ENCODE measurements at places on chromosomes 7 and 10.

DNA sequence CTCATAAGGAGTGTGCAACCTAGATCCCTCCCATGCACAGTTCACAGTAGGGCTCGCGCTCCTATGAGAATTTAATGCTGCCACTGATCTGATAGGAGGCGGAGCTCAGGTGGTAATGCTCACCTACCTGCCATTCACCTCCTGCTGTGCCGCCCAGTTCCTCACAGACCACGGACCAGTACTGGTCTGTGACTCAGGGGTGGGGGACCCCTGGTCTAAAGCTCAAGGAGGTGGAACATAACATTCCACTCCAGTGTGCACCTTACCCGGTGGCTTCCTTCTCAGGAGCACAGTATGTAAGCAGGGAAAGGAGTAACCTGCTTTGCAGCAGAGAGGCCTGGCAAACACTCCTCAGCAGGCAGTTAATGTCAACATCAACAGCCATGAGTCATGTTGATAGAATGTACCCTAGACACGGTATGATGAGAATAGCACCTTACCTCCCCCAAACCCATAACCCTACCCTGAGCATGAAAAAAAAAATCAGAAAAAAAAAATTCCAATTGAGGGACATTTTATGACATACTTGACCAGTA lies 273.5 kb downstream of the FGFR2 start:
- DNase-seq = no peak

DNA sequence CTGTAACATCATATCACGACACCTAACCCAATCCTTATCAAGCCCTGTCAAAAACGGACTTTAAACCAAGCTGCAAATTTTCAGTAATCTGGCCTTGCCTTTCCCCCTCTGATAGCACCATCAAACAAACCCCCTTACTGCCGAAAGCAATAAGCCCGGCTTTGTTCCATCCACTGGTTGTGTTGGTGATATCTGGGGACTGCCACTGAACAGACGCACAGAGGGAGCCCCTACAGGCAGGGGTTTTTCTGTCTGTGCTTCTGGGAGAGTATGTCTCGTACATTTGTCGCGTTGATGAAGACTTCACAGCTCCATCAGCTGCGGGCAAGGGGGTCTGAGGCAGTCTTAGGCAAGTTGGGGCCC lies 550 bp upstream of the PLAU start:
- no peak for DNase-seq

DNA sequence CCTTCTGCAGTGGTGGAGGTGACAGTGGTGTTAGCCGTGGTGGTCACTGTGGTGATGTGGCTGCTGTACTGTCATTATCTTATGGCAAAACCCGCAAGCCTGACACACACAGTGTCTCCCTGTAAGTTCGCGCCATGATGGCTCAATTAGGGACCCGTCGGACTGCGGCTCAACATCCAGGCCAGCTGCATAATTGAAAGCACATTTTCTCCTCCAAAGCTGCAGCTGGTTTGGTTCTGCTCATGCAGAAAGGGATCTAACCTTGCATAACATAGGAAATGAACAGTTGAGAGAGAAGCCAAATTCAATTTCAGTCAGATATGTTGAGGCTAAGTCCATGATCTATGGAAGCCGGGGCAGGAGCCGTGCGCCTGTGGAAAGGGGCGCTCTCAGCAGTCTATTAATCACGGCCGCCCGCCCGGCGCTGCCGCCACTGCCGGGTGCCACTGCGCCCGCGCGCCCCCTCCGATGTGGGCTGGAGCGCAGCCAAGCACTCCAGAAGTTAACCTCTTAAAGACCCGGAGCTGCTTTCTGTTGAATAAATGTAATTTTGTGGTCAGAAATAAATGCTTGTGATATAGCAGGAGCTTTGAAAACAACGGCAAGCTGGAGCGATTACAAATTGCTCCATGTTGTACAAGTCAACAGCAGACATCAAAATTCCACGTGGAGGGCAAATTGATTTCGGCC lies 227.7 kb downstream of the CUX1 start:
- no peak for DNase-seq

DNA sequence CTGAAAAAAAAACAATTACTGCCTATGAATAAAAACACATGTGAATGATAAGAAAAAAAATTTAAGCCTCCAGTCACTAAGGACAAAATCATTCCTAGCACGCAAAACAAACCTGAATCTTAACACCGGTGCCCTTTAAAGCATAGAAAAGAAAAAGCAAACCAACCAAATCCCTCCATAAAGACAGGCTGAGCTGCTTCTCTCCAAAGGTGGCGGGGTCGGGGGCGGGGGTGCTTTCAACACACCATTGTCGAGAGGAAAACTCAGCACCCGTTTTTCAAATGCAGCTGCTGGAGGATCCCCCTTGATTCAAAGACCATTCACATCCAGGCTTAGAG lies 1.4 kb downstream of the ST8SIA6 start:
- DNase-seq = no peak

GRCh38 chr10:27252267-27253000 lies 11.8 kb upstream of the ACBD5 start:
- DNase-seq = peak; percentile 85

- no peak for DNase-seq
These were observed 53.0 kb downstream of the TMEM229A start for GRCh38 chr7:123979876-123980275.

DNA sequence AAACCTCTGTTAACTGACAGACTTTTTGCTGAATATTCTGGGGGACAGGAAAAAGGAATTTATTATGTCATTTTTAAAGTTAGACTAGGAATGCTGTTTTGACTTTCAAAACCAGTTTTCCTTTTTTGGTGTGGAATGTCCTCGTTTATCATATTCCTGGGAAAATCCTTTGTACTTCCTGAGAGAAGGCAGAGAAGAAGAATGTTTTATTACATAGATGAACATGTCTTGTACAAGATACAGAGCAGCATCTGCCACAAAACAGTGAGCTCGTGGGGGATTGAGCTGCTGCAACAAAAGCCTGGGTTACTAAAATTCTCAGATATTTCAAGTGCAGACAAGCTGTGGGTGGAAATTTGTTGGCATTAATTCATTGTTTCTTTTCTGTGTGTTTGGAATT lies 20.2 kb downstream of the MCU start:
- no peak for DNase-seq

- no peak for DNase-seq
These were observed 64.7 kb downstream of the ADCY1 start for GRCh38 chr7:45638916-45639315.

- DNase-seq = peak; percentile 63
These were observed 37.4 kb upstream of the OPALIN start for GRCh38 chr10:96395931-96396877.

- DNase-seq = no peak
These were observed 2.7 kb upstream of the SNX13 start for GRCh38 chr7:17943006-17943405.

- DNase-seq = no peak
These were observed 49.3 kb downstream of the JAKMIP3 start for GRCh38 chr10:132114953-132115520.

GRCh38 chr7:16670731-16671344 lies 24.9 kb downstream of the BZW2 start:
- DNase-seq = no peak

GRCh38 chr7:100974021-100974420 lies 4.7 kb downstream of the MUC12 start:
- no peak for DNase-seq

- no peak for DNase-seq
These were observed 24.4 kb downstream of the MKLN1 start for GRCh38 chr7:131352032-131352431.

- DNase-seq = no peak
These were observed 111.3 kb downstream of the UBE2H start for GRCh38 chr7:129841465-129841864.

DNA sequence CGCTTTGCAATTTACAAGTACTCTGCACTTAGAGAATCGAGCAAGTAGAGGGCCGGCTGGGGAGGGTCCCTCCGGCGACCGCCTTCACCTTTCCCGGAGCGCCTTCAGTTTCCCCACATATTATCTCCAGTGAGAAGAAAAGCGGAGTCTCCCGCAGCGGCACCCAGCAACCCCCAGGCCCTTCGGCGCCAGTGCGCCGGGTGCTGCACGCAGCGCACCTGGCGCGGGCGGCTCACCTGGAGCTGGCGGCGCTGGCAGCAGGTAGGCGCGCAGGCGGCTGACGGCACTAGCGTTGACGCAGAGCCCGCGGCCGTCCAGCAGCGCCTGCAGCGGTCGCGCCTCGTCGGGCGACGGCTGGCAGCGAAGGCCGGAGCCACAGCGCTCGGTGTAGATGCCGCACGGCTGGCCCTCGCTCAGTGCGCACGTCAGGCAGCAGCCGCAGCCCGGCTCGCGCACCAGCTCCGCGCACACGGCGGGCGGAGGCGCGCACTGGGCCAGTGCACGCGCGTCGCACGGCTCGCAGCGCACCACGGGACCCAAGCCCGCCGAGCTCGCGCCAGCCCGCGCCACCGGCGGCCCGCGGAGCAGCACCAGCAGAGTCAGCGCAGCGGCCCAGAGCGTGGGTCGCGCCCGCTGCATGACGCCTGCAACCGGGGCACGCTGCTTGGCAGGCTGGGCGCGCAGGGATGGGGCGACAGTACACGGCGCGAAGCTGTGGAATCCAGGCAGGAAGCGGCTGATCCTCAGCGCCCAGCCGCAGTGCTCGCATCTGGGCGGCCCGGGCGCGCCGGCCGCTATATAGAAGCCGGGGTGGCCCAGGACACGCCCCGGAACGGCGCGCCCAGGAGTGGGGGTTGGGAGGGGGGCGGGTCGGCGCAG lies at the start of gene IGFBP3:
Gene IGFBP3, minus strand, starts transcription at position 771 of the 879 bp plus-strand sequence. Its CDS starts 132 bp downstream, at position 639.
- DNase-seq = peak; percentile 13

DNA sequence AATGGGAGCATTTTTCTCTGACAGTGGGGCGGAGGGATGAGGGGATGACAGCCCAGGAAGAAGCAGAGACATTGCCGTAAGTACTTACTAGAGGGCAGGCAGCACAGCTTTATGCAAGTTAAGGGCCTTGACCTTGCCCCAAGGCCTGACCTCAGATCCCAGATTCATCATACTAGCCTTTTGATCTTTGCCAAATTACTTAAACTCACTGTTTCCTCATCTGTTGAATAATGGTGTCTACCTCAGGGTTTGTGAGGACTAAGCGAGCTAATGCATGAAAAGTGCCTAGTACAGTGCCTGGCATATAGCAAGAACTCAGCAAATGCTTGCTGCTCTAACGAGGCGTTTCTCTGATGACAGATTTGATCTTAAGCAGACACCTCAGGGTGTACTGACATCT lies 3.5 kb upstream of the SEMA4G start:
- no peak for DNase-seq

DNA sequence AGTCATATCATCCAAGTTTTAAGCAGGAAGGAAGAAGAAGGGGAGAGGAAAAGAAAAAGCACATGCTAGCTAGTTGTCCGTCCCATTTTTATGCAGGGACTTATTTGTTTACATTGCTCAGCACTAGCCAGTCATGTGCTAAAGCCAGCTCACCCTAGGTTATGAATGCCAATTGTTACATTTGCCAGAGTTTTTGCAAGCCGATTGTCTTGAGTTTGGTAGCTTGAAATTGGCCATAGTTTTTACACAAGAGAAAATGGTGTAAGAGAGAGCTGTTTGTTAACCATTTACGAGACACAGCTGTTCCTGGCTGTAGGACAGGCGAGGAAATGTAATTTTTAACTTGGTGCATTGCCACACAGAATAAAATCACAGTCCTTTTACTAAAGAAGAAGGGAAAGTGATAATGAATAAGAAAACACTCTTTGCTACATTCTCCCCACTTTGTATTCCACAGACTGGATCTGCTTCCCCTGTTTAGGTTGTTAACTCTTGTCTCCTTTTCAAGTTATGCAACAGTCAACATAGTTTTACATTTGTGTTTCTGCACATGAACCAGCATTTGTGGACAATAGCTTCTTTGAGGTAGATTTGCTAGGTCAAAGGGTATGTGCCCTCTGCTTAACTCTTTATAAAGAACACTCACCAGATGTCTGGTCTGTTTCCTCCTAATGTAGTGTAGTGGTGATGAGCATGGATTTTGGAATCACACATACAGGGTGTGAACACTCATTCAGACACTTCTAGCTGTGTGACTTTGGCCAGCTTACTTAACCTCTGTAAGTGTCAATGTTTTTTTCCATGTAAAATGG lies 357.2 kb downstream of the LRMDA start:
- no peak for DNase-seq

- no peak for DNase-seq
These were observed 33.3 kb downstream of the A1CF start for GRCh38 chr10:50851884-50852671.

DNA sequence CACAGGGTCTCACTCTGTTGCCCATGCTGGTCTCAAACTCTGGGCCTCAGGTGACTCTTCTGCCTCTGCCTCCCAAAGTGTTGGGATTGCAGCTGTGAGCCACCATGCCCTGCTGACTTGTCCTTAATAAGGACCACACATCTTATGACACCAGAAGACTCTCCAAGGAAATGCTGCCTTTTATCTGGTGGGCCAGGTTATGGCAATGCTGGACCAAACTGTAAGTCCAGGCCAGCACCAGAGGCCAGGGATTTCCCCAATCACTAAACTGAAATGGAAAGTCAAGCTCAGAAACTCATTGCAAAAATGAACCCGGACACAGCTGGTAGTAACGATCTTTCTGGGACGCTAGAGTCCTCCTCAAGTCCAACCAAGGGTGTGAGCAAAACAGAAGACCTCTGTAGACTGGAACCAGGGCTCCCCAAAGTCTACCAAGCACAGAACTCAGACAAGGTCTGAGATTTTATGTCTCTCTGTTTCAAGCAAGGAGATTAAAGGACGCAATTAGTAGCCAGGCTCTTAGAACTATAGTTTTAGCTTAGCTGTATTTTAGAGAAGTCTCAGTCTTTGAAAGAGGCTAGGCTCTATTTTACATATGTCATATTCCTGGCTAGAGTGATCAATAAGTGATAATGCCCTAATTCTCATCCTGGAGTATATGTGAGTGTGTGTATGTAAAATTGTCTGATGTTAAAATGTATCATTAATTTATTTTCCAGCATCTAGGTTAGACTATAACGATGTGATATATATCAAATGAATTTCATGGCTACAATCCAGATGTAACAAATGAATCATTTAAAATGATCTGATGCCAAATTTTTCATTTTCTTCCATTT lies 74.0 kb upstream of the ITGB1 start:
- no peak for DNase-seq

- no peak for DNase-seq
These were observed 104.8 kb downstream of the PPP1R3C start for GRCh38 chr10:91528080-91528479.
